COR-L47 (cell line): ENCODE measurements at places on chromosomes 2 and 18.
A peak's percentile ranks its signal among the peaks of the same experiment; 100 is the strongest.

- DNase-seq, result no peak
These were observed 79.7 kb downstream of the ZDBF2 start for GRCh38 chr2:206354129-206354528.

DNA sequence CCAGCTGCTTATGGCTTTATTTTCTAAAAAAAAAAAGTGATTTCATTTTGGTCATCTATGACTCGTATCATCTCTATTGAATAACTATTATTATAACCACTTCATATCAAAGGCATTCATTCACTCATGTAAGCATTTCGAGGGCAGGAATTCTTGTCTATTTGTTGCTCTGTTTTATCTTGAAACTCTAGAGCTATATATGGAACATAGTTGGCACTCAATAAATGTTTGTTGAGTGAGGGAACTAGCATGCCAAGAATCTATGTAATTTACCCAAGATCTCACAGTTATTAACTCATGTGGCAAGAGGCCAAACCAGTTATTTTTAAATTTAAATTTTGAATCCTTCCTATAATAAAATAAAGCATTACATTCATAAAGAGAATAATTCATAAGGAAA lies 470.1 kb downstream of the TMX3 start:
- DNase-seq, result no peak

DNA sequence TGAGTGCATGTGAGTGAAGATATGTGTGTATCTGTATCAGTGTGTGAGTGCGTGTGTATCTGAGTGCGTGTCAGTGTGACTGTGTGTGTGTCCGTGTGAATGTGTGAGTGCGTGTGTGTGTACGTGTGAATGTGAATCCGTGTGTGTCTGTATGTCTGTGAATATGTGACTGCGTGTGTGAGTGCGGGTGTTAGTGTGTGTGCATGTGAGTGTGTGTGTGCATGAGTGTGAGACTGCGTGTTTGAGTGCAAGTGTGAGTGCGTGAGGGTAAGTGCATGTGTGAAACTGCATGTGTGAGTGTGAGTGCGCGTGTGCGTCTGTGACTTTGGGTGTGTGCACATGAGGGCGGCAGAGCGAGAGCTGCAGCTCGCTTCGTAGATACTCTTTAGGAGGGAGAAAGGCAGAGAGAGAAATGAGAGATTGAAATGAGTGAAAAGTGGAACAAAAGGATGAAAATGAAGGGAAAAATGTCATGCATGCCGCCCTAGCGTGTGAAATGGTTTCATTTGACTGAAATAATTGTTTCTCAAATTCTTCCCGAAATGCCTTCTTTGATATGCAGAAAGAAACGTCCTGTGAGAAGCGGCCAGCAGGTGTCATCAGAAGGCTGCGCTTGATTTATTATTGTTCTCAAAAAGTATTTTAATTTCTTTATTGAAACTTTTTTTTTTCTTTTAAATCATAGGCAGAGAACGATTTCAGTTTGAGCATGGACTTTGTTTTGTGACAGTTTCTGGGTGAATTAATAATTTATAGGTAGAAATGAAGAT lies 25.6 kb downstream of the ZNF407 start:
- DNase-seq, result peak; percentile 19

GRCh38 chr2:31413025-31413424 lies 1.5 kb downstream of the XDH start:
- no peak for DNase-seq

GRCh38 chr18:48801728-48802542 lies 148.8 kb downstream of the SMAD7 start:
- no peak for DNase-seq

DNA sequence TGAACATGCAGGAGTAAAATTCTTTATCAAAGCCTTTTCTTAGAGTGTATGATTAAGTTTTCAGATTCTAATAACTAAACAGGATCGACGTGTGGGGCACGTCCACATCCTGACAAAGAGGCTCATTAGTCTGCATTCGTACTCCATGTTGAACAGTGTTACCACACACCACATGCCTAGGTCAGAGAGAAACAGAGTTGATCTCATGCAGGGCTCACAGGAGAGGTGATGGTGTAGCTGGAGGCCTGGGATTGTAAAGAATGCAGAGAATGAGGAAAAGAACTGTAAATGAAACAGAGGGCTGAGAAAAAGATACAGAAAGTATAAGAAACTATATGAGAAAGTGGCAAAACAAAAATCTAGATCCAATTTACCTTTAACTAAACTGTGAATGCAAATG lies 632.5 kb downstream of the BCL11A start:
- no peak for DNase-seq

GRCh38 chr18:42271647-42272414 lies 316.8 kb downstream of the PIK3C3 start:
- DNase-seq, result no peak

DNA sequence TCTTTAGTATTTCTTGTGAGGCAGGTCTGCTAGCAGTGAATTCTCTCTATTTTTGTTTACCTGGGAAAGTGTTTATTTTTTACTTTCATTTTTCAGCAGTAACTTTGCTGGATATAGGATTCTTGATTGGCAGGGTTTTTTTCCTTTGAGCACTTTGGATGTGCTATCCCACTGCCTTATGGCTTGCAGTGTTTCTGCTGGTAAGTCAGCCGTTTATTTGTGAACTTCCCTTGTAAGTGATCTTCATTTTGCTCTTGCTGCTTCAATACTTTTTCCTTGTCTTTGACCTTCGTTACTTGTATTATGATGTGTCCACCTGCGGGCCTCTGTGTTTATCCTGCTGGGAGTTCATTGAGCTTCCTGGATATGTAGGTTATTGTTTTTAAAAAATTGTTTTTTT lies 54.7 kb downstream of the SLC66A2 start:
- no peak for DNase-seq
